ENCODE measurements at places on chromosomes 1 and 21.

GRCh38 chr1:217924924-217925323 is 293.8 kb downstream of the SPATA17 start:
- DNase-seq: no peak

GRCh38 chr1:14923727-14924452 is 229.7 kb upstream of the TMEM51 start:
- DNase-seq: peak; percentile 69

DNA sequence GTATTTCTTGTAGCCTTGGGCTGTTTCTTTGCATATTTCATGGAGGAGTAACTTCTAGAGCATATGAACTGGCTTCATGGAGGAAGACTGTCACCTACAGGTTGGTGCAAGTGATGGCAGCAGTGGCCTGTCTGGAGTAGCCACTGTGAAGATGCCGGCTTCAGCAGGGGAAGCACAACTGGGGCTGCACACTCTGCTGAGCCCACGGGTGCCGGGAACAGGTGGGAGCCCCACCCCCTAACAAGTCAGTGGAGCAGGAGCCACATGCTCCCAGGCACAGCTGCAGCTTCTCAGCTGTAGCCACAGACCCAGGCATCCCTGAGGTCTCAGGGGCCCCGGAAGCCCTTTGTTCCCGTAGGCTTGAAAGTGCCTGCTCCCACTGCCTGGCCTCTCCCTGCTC is 43.2 kb upstream of the C1orf185 start:
- peak; percentile 50 for DNase-seq

GRCh38 chr1:182035097-182035770 is 26.3 kb downstream of the ZNF648 start:
- DNase-seq: no peak

GRCh38 chr1:3257788-3258187 is 188.8 kb downstream of the PRDM16 start:
- no peak for DNase-seq

- no peak for DNase-seq
These were observed 51.9 kb upstream of the CD34 start for GRCh38 chr1:207962716-207963426.

DNA sequence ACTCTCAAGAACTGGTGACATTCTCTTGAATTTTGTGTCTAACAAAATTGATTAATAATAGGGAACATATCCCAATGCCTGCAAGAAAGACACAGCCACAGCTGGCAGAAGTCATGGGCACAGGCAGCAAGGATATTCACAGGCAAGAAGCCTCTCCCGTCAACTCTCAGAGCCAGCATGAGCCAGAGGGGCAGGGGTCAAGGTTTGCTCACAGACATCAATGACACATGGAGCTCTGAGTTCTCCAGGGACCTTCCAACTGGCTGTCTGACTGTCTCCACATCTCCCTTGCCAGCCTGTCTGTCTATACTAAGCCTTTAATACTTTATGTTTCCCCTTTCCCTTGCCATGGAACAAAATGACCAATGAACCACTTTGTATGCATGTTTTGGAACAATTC is 101.5 kb upstream of the RAB4A start:
- no peak for DNase-seq

DNA sequence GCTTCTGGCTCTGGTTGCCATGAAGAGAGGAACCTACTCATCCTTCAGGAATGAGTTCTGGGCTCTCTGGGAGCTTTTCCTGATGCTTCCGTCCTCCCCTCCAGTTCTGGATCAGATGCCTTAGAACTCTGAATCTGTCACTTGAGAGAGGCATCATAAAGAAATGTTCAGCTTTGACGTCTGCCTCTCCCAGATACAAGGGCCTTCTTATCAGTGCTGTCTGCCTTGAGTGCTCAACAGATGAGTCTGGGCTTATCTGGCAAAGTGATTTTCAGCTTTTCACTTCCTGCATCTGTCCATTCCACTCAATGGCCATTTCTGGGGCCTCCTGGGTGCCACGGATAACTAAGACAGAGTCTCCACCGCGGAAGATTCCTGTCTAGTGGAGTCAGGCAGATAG is 12.3 kb upstream of the OTUD3 start:
- DNase-seq: peak; percentile 30

GRCh38 chr1:201769966-201770365 is 59.0 kb upstream of the IPO9 start:
- DNase-seq: peak; percentile 49

DNA sequence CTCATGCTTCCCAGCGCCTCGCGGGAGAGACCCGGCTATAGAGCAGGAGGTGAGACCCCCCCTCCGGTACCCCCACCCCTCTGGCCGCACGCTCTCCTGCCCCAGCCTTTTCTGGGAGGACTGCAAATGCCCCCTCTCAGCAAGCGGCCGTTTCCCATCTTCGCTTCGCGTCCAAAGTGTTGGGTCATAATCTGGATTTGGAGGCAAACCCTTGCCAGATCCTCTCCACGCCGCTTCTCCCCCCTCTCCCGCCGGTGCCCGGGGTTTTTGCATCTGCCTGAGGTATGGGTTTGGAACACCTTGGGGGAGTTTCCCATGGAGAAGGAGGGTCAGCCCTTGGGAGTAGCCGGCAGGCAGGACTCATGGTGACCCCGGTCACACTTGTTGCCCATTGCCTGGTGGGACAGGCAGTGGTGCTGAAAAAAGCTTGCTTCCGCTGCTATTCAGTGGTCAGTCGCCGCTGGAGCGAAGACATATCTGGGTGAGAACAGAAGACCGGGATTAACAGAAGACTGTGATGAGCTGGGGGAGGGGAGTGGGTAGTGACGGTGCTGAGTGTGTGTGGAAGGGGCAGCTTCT is 935 bp downstream of the KCNK2 start:
- DNase-seq: peak; percentile 43

- no peak for DNase-seq
These were observed 56.1 kb downstream of the NPHP4 start for GRCh38 chr1:5936126-5936525.

- DNase-seq: no peak
These were observed 66.1 kb downstream of the NID1 start for GRCh38 chr1:235998812-235999211.

GRCh38 chr1:65535981-65536380 is 115.5 kb downstream of the LEPR start:
- no peak for DNase-seq

- no peak for DNase-seq
These were observed 34.5 kb downstream of the SYDE2 start for GRCh38 chr1:85166351-85166750.

DNA sequence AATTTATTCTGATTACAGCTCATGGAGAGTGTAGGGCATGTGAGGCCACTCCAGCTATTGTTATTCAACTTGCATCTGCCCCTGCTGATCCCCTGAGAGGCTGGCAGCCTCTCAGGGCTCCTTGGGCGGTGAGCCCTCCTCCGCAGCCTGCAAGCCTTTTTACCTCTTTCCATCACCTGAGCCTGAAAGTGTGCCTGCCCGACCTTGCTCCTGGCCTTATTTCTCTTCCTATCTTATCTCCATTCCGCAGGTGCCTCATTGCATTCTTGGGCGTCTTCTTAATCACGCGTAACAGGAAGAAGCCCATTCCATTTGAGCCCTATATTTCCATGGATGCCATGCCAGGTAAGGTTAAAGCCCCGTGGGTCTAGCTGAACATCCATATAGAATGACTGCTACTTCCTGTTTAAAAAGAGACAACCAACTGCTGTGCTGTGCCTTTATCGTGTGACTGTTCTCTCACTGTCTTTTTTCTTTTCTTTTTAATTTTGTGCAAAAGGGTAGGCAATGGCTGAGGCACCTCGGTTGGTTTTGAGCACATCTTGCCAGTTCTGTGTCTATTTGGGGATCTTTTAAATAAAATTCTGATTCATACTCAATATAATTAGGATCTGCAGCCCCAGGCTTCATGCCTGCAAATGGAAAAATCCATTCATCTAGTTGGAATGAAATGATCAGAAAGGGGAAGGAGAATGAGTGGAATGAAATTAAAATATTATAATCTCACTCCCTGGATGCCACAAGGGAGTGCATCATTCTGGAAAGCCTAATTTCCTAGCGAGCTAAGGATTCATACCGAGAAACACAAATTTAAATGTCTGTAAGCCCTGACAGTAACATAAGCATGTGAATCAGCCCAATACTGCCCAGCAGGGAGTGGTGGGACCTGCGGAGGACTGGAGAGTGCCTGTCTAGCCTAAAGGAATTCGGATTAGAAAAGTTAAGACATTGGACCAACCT is 38.6 kb upstream of the RCAN3 start:
- DNase-seq: peak; percentile 81

- no peak for DNase-seq
These were observed 16.6 kb downstream of the MX1 start for GRCh38 chr21:41442481-41443186.
